ENCODE measurements at places on chromosomes 12 and 14. TPM values are rescaled to one million over a fixed set of nuclear protein-coding genes. Genes with fewer than 3 reads are reported as not detected.

- DNase-seq = no peak
These were observed 1.0 kb upstream of the GLRX5 start for GRCh38 chr14:95533822-95534221.

DNA sequence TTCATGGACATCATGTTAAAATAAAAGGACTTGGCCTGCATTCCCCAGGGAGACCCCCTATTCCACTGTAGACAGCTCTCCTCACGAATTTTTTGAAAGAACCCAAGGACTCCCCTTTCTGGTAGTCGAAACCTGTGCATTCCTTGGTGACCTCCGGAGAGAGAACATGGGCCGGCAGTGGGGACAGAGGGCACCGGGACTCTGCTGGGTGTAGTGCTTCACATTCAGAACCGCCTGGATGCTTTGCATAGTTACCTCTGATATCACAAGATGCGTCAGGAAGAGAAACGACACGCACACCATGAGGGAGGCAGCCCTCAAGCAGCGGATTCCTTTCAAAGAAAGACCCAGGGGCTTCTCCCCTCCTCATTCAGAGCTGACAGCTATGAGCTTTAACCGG lies 9.7 kb downstream of the CKAP4 start:
- DNase-seq = no peak

DNA sequence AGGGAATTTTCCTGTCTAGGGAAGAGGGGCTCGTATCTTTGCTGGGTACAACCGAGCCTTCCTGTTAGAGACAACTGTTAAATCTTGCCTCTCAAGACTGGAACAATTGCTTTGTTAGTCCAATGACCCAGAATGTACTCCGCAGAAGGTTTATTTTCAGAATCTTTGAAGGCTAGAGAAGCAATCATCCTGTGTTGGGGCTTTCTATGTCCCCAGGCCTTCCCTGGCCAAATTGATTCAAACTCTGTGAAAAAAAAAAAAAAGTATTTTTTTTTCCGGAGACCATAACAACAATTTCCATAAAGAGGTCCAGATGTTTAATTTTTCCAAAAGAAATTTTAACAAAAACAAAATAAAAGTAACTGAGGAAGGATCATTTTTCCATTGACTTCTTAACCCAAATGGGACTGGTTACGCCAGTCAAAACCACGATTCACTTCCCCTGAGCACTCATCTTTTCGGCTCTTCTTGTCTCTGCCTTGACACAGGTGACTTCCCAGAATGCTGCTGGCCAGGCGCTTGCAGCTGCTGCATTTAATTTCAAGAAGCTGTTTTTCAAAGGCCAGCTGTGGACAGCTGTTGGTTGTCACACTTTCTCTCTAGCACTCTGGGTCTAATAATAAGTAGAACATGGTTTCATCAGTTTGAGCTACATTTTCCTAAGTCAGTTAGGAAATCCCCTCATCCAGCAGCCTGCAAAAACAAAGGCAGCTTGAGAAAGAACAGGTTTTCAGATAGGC lies 81.6 kb upstream of the MANSC4 start:
- no peak for DNase-seq

- peak; percentile 44 for DNase-seq
These were observed 63.2 kb downstream of the ERGIC2 start for GRCh38 chr12:29317556-29318363.

- DNase-seq = no peak
These were observed 307.6 kb upstream of the FLRT2 start for GRCh38 chr14:85222341-85222740.

POTEG gene
- not detected for total RNA-seq

GRCh38 chr14:21087294-21088091 lies 11.0 kb downstream of the ZNF219 start:
- no peak for DNase-seq

- DNase-seq = peak; percentile 27
These were observed 520 bp upstream of the MON2 start for GRCh38 chr12:62466018-62466593.

GRCh38 chr12:44874981-44875416 lies 1.1 kb downstream of the NELL2 start:
- peak; percentile 3 for DNase-seq

- no peak for DNase-seq
These were observed 40.3 kb downstream of the MAP1LC3B2 start for GRCh38 chr12:116599285-116600136.

DNA sequence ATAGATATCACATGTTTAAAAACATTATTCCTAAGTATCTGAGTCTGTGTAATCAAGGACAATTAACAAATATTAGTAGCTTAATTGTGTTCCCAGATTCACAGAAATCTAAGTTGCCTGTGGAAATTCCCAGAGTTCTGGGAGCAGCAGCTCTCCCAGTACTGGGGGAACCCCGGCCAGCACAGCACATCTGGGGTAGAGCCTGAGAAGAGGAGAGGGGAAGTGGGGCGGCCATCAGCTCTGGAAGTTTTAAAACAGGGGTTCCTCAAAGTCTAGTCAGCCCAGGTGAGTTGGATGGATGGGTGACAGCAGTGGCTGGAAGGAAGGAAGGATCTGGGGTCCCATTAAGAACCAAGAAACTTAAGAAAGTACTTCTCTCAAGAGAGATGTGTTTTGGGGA lies 24.6 kb downstream of the PRICKLE1 start:
- no peak for DNase-seq

- no peak for DNase-seq
These were observed 154.5 kb downstream of the EGLN3 start for GRCh38 chr14:33796356-33796755.

DNA sequence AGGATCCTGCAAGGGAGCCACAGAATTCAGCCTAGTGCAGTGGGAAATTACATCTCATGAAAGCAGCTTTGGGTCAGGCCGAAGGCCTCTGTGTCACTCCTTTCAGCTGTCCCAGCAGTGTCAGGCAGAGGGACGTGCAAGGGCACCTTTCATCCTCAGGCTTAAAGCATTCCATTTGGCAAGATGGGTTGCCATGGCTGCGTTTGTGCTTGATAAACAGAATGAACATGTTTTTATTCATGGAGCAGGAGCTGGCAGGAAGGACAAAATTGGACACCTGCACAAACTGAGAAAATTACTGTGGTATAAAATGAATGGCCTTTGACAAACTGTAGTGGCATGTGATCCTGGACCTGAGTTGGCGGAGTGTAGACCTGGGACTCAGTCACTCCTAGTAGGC lies 29.4 kb downstream of the ACAD10 start:
- peak; percentile 63 for DNase-seq

Data from spinal cord (tissue), 10 donors.